Cortex of kidney (tissue), 1 donor: ENCODE measurements at places on chromosomes 7 and 10.

GRCh38 chr10:112361951-112362751 is 11.8 kb upstream of the ACSL5 start:
- no peak for DNase-seq

- DNase-seq = no peak
These were observed 154.9 kb downstream of the EGFR start for GRCh38 chr7:55173671-55174070.

DNA sequence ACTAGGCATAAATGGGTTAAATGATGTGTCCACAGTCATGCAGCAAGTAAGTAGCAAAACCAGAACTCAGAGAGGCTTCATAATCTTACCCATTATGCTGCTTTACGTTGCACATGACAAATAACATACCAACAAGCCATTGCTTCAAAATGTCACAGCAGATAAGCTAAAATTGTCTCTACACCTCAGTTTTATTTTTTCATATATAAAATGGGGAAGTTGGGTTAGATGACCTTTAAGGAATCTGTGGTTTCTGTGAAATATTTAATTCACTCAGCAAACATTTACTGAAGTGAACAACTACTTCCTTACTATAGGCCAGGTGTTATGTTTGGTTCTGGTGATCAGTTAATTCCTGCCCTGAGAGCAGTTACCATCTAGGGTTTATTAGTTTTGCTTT is 2.2 kb upstream of the ASCC1 start:
- DNase-seq = no peak

DNA sequence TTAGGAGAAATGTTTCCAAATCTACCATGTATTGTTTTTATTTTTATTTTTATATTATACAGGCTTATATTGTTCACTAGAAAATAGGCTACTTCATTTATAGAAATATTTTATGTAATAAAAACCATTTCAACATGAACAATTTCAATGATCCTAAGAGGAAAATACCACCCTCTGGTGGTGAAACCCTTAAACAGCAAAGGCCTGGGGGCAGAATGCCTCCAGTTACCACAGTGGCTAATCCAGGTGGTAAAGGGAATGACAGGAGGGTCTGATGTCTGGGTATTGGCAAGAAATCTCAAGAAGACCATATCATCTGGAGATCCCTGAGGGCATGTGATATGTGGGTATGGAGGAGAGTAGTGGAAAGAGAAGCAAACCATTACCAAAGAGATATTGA is 19.3 kb downstream of the MACC1 start:
- no peak for DNase-seq
